ENCODE measurements at places on chromosomes 4 and X.

- DNase-seq: no peak
These were observed 76.3 kb downstream of the TMEM156 start for GRCh38 chr4:38955957-38956356.

- no peak for DNase-seq
These were observed 40.7 kb upstream of the PDGFC start for GRCh38 chr4:157012296-157012695.

GRCh38 chr4:54542540-54543041 lies 115.2 kb upstream of the KIT start:
- no peak for DNase-seq

DNA sequence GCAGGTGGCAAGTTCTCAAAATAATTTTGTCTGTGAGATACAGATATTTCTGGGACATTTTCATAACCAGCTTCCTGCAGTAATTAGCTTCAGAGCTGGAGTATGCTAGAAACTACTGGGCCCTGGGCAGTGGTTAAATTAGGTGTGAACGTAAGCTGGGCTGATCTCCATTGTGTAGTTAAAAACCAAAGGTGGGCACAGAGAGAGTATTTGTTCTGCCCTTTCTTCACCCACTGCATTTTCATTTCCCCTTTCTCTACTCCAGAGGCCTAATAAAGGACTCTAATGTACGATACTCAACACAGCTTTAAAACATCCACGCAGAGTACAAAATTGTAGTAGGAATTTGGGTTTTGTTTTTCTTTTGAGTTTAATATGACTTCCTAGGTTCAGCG lies 252.7 kb downstream of the SPRY1 start:
- no peak for DNase-seq

- DNase-seq: no peak
These were observed 963.3 kb downstream of the NLGN4X start for GRCh38 chrX:5265324-5265850.

DNA sequence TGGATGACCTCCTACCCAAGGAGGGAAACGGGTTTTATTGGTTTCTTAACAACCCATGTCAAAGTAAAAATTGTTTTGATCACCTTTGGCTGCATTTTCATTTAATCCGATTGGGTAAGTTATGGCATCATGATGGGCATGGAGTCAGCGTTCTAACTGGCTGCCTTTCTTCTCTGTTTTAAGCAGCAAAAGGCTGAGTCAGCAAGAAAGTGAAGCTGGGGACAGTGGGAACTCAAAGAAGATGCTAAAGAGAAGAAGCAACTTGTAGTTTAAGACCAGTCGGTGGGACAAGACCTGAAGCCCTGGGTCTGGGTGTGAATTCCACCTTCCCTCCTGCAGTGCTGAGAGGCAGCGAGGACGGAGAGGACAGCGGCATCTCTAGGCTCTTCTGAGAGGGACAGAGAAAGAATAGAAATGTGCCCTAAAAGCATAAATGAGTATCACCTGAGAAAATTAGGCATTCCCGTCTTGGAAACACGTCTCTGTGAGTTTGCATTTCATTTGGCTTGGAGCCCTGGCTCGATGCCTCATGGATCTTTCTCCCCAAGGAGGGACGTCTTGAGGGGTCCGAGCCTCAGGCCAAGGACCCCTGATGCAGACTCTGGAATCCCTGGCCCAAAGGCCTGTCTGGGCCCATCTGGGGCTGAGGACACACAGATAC lies 82.0 kb downstream of the CRMP1 start:
- no peak for DNase-seq

- no peak for DNase-seq
These were observed 62.8 kb downstream of the FAM9B start for GRCh38 chrX:8971116-8971515.

GRCh38 chr4:170978990-170979389 lies 834.2 kb upstream of the GALNTL6 start:
- no peak for DNase-seq

GRCh38 chr4:41299486-41299885 lies 42.8 kb downstream of the UCHL1 start:
- no peak for DNase-seq

All from D721Med (cell line).